ENCODE measurements at places on chromosomes 6 and 20.

- no peak for DNase-seq
Observed at GRCh38 chr6:139757784-139758183, 383.3 kb upstream of the CITED2 start.

DNA sequence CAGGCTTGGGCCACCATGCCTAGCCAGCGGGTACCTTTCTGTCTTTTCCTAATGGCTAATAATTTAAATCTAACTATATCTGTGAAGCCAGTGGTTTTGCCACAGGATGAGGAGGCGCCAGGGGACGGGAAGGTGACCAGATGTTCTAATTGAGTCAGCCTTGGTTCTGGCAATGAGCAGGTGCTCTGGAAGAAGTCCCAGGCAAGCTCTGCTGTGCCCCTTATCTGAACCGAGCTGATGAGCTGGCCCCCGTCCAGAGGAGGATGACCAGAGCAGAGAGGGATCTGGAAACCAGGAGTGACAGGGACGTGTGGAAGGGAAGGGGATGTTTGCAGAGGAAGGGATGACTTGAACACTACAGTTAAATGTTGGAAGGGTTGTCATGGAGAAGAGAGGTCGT is 46.7 kb downstream of the SLC35D3 start:
- DNase-seq = peak; percentile 76

GRCh38 chr6:39924283-39924682 is 10.0 kb downstream of the MOCS1 start:
- peak; percentile 50 for DNase-seq

DNA sequence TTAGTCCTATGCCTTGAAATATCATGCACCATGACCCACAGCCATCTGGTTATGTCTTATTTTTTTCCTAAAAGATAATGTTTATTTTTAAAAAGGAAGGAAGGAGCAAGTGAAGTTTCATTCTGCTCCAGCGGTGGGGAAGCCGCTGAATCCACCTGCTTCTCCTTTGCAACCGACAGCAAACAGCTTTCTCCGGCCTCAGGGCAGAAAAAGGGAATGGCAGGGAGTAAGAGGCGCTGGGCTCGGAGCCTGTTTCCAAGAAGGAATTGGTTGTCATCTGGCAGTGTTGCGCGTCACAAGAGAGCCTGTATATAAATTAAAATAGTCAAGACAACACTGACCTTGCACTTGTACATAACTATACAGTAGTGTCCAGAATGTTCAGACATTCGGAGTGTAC is 14.2 kb downstream of the GFRA4 start:
- DNase-seq = no peak

GRCh38 chr6:137736048-137736818 is 130.8 kb upstream of the TNFAIP3 start:
- no peak for DNase-seq

DNA sequence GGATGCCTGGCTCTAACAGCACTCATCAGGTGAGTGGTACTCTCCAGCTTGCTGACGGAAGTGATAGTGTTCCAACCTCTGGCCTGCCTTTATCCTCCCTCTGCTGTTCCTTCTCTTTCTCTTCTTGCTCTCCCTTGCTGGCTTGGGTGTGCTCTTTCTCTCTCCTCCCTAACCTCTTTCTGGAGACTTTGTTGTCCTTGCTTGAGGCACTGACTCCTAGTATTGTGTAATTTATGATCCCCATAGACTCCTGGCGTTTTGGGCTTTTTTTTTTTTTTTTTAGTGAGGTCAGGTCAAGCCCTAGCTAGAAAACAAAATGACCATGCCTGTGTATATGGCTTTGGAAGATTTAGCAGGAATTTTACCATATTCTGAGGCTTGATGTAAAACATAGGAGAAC is 84.7 kb upstream of the MRAP2 start:
- no peak for DNase-seq
